ENCODE measurements at places on chromosomes 2 and 18.

- DNase-seq = no peak
Measured at GRCh38 chr2:84839851-84840250, 41.0 kb downstream of the TRABD2A start.

DNA sequence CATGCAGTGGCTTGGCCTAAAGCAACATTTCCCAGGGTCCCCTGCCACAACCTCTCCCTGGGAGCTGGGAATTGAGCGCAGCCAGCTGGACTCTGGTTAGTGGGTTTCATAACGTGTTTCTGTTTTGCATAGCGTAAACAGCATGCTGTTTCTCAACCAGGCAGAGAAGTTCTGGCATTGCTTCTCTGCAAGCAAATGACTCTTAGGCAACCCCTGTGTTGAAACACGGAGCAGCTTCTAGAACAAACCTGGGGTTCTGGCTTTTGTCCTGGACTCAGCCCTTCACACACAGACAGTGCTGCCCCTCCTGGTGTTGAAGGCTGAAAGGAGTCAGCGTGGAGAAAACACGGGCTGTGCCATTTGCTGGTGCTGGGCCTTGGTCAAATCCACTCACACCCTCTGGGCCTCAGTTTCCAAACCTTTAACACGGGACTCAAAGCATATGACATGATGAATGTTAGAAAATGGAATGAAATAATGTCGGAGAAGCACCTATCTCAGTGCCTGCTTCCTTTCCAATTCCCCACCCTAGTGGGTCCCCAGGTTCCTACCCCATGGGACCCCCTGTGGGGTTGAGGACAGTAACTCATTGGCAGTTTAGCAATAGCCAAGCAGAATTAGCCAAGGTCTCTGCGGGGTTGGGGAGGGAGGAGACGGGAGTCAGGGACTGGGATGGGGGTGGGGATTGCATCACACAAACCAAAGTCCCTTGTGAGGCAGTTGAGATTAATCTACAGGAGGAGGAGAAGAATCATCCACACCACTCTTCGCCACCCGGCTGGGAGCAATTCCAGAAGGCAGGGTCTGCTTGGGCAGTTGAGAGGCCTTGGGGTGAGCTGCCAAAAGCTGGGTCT, 30.2 kb upstream of the IL1R2 start:
- no peak for DNase-seq

GRCh38 chr2:98985905-98986666, 50.1 kb upstream of the CRACDL start:
- no peak for DNase-seq

- no peak for DNase-seq
Measured at GRCh38 chr2:40421631-40422297, 30.1 kb downstream of the SLC8A1 start.

DNA sequence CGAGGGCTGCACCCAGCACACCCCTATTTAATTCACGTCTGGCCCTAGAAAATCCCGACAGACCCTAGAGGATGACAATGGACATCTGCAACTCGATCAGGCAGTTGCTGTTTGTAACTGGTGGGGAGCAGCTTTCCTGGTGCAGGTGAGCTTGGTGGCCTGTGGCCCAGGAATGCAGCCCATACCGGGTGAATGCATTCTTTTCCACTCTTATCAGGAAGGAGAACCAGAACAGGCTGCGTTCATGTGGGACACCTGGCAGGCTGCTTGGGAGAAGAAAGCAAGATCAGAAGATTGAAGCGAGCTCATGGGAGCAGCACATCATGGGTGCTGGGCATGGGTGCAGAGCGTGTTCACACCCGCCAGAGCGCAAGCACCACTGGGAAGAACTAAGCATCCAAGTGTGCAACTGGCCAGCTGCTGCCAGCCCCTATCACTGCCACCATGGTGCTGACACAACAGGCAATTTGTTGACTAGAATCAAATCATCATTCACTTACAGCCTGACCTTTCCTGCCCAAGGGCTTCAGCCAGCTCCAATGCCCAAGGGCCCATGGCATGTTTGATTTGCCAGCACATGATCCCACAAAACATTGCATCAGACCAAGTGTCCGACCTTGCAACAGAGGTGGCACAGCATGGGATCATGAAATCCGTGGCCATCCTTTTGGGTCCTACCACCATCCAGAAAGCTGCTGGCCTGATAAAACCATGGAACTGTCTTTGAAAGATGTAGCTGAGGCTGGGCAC, 241.7 kb upstream of the ID2 start:
- DNase-seq = no peak

DNA sequence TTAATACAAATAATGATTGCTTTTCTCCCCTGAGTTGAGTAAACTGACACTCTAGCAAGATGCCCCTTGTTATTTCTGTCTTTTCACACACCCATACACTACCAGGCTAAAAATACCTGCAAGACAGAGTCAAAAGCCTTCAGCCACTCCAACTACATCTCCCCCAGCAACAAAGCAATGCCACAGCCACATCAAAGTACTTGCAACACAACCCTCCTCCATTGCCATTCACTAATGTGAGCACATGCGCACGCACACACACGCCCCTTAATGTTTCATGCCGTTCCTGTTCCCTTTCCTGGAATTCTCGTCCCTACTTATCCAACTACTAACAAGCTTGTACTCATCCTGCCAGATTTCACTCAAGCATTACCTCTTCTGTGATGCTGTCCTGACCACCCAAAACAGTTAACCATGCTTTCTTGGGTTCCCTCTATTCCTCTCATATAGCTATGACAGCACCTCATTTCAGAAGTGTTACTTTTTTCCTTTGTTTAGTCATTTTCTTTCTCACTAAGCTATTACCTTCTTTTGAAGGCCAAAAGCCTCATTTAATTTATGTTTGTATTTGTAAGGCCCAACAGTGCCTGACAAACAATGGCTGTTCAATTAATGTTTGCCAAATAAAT, 29.6 kb downstream of the SLC25A12 start:
- DNase-seq = peak; percentile 17

GRCh38 chr18:7514796-7515440, 52.2 kb upstream of the PTPRM start:
- DNase-seq = no peak
